ENCODE measurements at places on chromosomes 4 and X.

DNA sequence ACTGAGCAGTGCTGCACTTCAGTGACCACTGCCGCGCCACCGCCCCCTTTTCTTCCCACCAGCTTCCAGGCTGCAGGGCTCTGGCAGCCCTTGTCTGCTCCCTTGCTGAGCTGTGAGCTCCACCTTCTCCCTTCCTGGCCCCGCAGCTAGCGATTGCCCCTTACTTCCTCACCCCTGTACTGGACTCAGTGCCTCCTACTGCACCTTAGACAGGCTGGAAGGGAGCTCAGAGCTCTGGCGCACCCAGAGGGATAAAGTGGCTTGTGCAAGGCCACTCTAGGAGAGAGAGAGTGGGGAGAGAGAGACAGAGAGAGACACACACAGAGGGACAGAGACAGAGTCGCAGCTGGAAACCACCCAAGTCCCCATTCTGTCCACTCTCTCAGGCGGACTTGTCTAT, 6.0 kb downstream of the RASL11B start:
- no peak for DNase-seq

GRCh38 chr4:3481783-3482393, 18.8 kb downstream of the DOK7 start:
- no peak for DNase-seq

DNA sequence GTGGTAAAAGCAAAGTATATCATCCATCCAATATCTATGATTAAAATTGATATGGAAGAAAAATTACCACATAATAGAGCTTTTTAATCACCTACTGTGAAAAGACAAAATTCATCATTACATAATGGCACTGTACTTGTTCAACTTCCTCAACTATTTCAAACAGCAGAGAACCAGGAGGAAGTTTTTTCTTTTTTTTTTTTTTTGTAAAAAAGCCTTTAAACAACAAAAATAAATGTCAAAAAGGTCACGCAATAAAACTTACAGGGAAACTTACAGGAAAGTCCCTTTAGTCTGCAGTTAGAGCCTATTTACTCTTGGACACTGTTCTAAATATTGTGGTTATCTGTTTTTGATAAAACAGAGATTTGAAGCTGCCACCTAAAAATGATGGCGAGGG, 4.8 kb downstream of the PDGFC start:
- no peak for DNase-seq

GRCh38 chrX:9456250-9457074, 8.4 kb upstream of the TBL1X start:
- DNase-seq = no peak

DNA sequence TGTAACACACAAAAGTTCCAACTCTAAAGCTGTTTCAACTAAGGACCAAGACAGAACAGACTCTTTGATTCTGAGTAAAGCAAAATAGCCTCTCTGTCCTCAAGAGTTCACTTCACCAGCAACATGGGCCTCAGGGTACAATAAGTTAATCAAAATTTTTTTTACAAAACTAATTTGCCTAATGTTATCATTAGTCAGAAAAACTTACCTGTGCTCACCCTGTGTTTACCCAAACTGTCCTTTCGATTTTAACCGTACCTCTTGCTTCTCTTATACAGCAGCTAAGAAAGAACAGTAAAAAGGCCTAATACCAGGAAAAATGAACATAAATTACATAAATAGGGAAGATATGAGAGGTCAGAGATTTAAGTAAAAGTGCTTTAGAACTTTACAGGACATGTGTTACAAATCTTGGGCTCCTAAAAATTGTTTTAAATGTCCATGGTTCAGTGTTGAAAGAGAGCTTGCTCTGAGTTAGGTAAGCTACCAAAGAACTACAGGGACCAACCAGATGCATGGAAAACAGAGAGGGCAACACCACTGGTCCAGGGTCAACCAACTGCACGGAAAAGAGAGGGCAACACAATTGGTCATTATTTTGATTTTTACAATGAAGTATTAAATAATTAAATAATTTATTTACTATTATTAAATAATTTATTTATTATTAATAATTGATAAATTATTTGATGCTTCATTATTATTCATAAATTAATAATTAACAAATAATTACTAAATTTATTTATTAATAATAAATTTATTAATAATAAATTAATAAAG, 73.1 kb downstream of the FAT1 start:
- no peak for DNase-seq

DNA sequence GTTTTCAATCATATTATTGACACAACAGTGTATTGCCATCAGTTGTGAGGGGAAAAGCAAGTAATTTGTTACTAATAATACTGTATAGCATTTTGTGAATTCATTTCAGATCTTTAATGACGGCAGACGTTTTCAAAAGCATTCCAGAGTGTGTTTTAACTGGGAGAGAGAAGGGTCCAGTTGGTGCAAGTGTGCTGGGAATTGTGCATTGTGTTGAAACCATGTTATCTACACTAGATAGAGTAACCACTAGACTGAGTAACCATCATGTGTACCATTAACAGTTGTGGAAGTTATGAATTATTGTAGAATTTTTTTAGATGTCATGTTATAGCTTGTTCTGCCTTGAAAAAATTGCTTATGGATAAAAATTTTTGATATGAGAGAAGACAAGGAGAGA, 104.5 kb upstream of the VEGFC start:
- DNase-seq = no peak

DNA sequence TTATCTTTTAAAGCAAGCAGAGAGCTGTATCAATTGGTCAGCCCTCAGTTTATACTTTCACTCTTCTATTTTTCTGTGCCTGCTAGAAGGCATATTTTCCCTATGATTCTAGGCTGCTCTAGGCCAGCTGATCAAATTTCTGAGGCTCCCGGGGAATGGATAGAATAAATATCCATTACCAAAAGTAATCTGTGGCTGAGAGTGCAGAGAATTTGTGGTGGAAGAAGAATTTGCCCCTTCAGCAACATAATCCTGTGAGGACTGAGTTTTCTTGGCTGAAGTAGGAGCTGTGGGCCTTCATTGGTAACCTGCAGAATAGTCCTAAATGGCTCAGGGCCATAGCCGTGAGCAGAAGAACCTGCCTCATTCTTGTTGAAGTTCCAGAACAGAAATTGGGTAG, 314.6 kb upstream of the CASK start:
- DNase-seq = no peak

- no peak for DNase-seq
These were observed 72.9 kb downstream of the CLNK start for GRCh38 chr4:10611673-10612072.

DNA sequence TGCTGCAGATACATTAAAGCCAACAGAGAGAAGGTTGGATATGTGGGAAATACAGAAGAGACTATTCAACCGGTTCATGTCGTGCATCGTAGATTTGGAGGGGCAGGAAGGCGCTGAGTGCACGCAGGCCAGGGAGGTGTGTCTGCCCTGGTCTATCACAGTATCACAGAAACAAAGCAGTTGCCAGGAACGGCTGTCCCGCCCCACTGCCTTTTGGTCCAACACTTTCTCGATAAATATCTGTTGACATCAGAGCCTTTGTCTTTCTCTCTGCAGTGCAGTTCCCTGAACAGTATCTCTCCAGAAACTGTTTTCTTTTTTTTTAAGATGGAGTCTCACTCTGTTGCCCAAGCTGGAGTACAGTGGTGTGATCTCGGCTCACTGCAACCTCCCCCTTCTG, 151.1 kb upstream of the BCOR start:
- DNase-seq = no peak

DNA sequence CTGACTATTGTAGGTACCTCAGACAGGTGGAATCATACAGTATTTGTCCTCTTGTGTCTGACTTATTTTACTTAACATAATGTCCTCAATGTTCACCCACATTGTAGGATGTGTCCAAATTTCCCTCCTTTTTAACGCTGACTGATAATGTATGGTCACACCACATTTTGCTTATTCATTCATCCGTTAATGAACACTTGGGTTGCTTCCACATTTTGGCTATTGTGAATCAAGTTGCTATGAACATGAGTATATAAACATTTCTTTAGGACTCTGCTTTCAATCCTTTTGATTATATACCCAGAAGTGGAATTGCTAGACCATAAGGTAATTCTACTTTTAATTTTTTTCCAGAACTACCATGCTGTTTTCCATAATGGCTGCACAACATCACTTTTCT, 87.0 kb upstream of the NDP start:
- DNase-seq = no peak

GRCh38 chr4:149676076-149676475, 139.6 kb downstream of the IQCM start:
- no peak for DNase-seq

GRCh38 chr4:69731847-69732246, 28.6 kb downstream of the SULT1B1 start:
- DNase-seq = no peak

GRCh38 chr4:100981447-100982204, 365.7 kb downstream of the PPP3CA start:
- DNase-seq = no peak

GRCh38 chrX:18166068-18166467, 54.6 kb downstream of the BEND2 start:
- DNase-seq = no peak

DNA sequence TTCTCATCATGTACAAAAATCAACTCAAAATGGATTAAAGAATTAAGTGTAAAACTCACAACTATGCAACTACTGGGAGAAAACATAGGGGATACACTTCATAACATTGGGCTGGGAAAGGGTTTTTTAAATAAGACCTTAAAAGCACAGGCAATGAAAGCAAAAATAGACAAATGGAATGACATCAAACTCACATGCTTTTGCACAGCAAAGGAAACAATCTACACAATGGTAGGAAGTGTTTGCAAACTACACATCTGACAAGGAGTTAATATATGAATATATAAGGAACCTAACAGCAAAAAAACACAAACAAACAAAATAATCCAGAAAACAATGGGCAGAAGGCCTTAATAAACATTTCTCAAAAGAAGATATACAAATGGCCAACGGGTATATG, 57.9 kb downstream of the FREM3 start:
- DNase-seq = no peak

- DNase-seq = no peak
These were observed 224.0 kb upstream of the TENM3 start for GRCh38 chr4:182019148-182019652.

- no peak for DNase-seq
These were observed 9.7 kb upstream of the TSR2 start for GRCh38 chrX:54430519-54430918.

DNA sequence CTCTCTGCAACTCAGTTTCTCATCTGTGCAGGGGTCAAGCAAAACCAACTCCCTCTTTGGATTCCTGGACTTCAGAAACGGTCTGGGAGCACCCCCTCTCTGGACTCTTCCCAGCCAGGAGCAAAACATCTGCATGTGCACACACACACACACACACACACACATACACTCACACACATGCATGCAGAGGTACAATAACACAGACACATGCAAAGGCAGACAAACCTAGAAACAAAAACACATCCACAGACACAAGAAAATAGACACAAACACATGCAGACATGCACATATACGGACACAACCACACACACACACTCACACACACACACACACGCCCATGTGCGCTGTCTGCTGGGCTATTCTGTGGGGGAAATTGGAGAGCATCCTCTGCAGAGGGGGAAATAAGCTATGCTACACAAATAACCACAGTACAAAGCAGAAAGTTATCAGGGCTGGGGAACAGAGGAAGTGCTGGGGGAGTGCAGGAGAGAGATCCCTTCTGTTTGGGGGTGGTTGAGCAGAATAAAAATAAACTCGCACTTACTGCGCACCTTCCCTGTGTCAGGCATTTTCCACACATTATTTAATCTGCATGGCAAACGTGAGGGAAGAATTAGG, 19.9 kb downstream of the IQSEC2 start:
- no peak for DNase-seq

DNA sequence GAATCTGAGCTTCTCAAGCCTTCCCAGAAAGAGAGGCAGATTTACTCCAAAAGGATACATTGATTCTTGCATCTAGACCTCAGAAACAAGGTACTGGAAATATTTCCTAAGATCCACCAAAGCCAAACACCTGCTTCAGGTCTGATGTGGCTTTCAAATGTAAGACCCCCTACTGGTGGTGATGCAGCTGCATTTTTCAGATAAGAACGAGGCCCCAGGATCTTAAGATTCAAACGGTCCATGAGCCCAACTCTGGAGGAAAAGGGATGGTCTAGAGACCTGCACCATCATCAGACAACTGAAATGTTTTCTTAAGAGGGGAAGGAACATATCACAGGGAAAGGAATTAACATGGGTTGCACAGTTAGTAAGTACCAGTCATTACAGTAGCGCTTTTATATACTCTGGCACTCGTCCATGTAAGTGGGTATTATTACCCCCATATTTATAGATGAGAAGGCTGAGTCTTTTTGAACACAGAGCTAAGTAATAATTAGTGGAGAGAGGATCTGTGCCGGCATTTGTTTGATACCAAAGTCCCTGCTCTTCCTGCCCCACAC, 73.7 kb downstream of the LEF1 start:
- no peak for DNase-seq

- no peak for DNase-seq
These were observed 246.3 kb upstream of the TAPT1 start for GRCh38 chr4:16472537-16472936.

DNA sequence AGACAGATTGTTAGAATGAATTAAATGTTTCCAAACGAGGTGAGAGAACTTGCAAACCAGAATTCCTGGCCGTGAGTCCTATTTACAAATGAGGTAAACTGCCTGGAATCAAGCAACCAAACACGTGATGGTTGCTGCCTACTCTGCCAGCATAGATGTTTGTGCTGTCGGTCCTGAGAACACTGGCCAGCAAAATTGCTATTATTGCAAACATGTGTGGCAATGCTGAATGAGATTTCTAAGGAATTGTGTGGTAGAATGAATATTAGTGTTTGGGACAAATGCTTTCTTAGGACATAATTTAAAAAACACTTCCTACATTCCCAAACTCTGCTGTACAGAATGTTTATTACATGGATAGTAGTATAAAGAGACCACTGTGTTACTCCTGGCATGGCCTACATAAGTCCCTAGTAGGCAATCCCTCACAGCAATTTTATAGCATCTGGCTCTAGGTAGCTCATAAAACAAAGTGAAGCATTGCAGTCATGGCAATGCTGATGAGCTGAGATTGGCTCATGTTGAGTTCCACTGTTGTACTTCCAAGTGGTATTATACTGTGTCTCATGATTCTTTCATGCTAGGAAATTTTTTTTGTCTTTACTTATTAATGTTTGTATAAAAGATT, 605.2 kb upstream of the EPHA5 start:
- no peak for DNase-seq

DNA sequence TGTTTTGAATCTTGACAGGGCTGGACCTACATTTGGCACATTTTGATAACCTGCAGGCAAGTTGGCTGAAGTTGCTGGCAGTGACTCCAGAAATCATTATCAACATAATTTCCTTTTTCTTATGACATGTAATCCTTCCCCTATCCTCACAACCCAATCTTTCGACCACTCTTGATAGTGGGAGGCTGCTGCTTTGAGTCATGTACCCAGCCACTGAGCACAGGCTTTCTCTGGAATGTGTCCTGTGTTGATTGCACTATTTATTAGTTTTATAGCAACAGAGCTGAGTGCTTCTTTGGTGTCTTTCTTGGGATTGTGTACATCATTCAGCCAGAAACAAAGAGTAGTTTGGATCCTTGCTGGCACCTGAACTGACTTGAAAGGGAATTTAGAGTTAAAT, 183.1 kb upstream of the LEF1 start:
- no peak for DNase-seq

- no peak for DNase-seq
These were observed 43.5 kb upstream of the PAK3 start for GRCh38 chrX:111052478-111052877.
